Endothelial cell of umbilical vein (primary cell): ENCODE measurements at places on chromosomes 6 and 20. TPM values are rescaled to one million over a fixed set of nuclear protein-coding genes. Genes with fewer than 3 reads are reported as not detected.

Gene HLA-DRA
- total RNA-seq: not detected in 2 replicates

Gene LY6G5C
- 5.2 and 8.2 TPM in 2 replicates for total RNA-seq

DNA sequence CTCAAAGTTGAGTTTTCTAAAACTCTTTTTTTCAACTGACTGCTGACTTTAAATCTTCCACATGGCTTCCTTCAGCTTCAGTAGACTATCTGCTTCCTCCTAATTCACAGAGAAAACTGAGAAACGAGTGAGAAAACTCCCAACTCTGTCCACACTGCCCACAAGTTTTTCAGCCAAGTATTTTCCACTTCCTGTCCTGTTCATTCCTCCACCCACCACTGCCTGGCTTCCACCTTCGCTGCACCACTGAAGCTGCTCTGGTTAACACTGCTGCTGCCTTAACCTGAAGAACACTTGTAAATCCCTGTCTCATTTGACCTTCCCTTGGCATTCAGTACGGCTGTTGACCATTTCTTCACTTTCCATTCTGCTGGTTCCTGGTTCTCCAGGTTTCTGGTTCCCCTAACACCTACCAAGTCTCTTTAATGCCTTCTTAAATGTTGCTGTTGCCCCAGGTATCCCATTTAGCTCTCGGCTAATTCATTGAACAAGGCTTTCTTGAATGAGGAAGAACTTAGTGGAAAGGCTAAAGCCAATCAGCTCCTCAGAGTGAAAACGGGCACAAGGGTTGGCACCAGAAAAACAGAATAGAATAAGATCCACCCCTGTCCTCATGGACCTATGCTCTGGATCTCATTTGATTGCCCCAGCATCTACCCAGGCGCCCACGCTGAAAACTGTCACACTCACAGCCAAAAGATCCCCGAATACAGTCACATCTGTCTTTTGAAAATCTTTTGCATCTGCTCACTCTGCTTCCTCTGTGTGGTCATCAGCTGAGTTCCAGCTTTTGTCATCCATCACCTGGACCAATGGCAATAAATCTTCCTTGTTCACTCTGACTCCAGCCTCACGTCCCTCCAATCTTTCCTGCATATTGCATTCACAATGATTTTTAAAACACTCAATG lies 104.4 kb upstream of the TAB2 start:
- no peak for DNase-seq

- peak; percentile 97 for DNase-seq
Measured at GRCh38 chr6:136593748-136594490, 43.7 kb upstream of the MAP7 start.

GRCh38 chr6:87710090-87710489 lies 8.1 kb upstream of the AKIRIN2 start:
- DNase-seq: no peak

Gene NKAIN4
- not detected in 2 replicates for total RNA-seq

DNA sequence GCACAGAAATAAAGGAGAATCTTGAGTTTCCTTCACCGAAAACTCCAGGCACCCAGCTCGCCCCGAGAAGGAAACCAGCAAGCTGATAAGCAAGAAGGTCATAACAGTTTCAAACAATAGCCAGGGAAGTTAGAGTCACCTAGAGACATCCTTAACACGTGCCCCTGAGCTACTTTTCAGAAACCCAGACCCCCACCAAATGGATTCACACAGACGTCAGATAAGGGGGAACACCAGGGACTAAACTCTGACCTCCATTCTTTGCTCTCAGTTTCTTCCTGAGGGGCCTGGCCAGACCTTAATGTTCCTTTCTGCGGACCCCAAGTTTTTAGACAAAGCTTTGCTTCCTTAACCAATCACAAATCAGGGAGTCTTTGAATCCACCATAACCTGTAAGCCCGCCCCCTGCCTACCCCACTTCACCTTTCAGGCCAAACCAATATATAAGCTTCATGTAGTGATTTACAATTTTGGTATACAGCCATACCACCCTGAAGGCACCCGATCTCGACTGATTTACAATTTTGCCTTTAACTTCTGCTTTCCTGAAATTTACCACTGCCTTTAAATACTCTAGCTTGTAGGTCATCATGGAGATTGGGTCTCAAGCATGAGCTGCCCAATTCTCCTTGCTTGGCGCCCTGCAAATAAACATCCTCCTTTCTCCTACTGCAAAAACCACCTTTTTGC lies 11.7 kb downstream of the SOD2 start:
- DNase-seq: peak; percentile 54

DNA sequence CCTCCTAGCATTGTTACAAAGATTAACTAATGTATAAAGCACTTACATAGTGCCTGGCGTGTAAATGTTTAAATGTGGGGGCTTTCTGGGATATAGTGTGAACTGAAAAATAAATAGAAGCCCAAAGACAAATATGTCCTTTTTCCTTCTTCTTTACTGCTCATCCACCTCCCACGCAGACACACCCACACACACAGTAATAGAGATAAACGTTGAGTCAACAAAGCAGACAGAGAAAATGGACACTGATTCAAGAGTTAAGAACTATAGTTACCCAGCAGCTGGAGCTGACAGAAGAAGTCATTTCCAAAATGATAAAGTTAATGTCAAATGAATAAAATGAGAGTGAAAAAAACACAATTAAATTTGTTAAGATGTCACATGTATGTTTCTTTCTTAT lies 68.3 kb downstream of the FHL5 start:
- DNase-seq: no peak

Gene NKAIN2
- total RNA-seq: 2.1 TPM in 1 of 2 replicates, not detected in the other

- no peak for DNase-seq
Measured at GRCh38 chr6:124640432-124640831, 321.8 kb upstream of the RNF217 start.

Gene DDRGK1
- 52.2 and 54.0 TPM in 2 replicates for total RNA-seq

Gene RARS2
- 33.7 and 34.0 TPM in 2 replicates for total RNA-seq

GRCh38 chr20:44187772-44188709 lies 1.1 kb upstream of the JPH2 start:
- no peak for DNase-seq

Gene SLC22A16
- total RNA-seq: not detected in 2 replicates
